GM12892 (cell line): ENCODE measurements at places on chromosomes 16 and 17.

- DNase-seq, result no peak
These were observed 16.4 kb upstream of the ITGAD start for GRCh38 chr16:31376705-31377104.

- DNase-seq, result no peak
These were observed 12.3 kb downstream of the CHMP6 start for GRCh38 chr17:81003711-81004475.

DNA sequence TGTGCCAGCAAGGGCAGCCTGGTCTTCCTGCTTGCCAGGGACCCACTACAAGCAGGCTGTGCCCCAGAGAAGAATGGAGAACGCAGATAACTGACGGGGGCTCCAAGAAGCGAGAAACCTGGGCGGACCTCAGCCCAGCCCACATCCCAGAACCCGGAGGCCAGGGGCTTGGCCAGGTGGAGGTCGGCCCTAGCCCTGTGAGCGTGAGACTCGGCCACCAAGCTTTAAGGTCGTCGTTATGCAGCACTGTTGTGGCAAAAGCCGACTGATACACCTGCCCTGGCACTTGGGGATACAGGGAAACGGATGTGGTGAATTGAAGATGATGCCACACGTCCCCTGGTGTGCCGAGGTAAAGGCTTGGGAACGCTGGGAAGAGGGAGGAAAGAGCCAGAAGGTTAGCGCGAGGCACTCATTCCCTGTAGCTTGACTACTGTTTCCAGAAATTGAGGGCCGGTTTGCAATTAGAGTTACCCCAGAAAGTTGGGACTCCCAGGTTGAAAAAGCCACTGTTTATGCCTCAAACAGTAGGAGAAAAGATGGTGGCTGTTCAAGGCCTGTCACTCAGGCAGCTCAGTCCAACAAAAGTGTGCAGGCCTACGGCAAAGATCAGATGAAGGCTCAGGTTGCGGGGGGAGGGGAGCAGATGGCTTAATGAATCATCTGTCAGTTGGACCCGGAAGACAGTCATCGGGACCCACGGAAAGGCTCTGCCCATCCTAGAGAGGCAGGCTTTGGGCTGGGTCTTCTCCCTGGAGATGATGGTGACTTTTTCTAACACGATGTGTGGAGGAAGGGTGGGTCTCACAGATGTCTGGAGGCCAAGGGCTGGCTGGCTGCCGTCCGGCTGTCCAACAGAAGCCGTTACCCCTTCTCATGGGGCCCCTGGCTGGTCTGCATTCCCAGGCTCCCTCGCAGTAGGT is 45.6 kb upstream of the BAHCC1 start:
- DNase-seq, result no peak

DNA sequence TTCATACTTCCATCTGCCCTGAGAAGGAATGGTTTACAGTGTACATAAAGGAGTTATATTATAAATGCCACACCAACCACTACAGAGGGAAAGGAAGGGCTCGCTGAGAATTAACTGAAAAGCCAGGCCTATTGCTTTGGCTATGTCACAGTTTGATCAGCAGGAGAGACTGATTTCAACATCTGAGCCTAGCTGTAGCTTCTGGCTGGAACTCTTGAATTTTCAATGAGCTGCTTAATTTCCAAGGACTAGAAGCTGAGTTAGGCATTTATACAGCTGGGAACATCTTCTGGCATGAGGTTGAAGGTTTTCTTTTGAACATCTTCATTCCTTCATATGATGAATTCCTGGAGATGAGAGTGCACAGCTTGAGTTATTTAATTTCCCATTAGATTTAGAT is 47.6 kb upstream of the GNAO1 start:
- no peak for DNase-seq

- DNase-seq, result no peak
These were observed 32.9 kb downstream of the ABHD15 start for GRCh38 chr17:29533976-29534375.

- no peak for DNase-seq
These were observed 24.4 kb upstream of the ST6GALNAC1 start for GRCh38 chr17:76667786-76668453.

- DNase-seq, result no peak
These were observed 2.9 kb upstream of the BCL6B start for GRCh38 chr17:7019839-7020519.

GRCh38 chr16:67841198-67841815 is 813 bp upstream of the THAP11 start:
- no peak for DNase-seq

DNA sequence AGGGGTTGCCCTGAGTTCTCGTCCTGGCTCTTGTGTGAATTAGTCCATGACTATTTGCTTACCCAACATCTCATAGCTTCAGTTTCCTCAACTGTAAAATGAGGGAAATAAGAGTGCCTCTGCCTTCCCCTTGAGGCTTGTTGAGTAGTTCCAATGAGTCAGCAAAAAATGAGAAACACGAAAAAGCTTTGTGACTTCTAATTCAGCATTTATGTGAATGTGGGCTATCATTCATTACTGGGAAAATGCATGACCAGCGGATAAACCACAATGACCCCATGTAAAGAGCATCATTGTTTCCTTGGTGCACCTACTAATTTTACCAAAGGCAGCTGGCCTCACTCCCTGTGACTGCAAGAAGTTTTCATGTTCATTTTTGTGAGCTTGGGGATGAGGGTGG is 374.6 kb upstream of the HSBP1 start:
- no peak for DNase-seq

DNA sequence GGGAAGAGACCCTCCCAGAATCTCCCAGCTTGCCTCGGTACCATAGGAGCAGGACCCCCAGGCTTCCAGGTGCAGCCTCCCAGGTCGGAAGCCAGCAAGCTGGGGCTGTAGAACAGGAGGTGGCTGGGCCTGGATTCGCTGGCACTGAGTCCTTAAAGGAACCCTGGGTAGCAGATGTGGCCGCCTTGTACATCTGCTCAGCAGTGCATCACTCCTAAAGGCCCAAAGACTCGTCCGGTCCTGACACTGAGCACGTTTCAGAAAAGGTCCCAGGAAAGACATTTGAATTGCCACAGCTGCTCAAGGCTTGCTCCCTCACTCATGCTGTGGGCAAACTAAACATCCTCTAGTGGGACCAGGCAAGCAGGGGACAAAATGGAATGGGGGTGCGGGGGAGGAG is 172.8 kb downstream of the RAB11FIP4 start:
- DNase-seq, result no peak

- DNase-seq, result no peak
These were observed 16.5 kb downstream of the ZP2 start for GRCh38 chr16:21194771-21195301.

- no peak for DNase-seq
These were observed 83.9 kb downstream of the YPEL2 start for GRCh38 chr17:59415397-59415796.

GRCh38 chr17:51479303-51479702 is 219.0 kb downstream of the UTP18 start:
- DNase-seq, result no peak

GRCh38 chr17:79355165-79355564 is 255.7 kb downstream of the RBFOX3 start:
- no peak for DNase-seq
